ENCODE measurements at places on chromosomes 1 and 21. TPM values are rescaled to one million over a fixed set of nuclear protein-coding genes. Genes with fewer than 3 reads are reported as not detected.

DNA sequence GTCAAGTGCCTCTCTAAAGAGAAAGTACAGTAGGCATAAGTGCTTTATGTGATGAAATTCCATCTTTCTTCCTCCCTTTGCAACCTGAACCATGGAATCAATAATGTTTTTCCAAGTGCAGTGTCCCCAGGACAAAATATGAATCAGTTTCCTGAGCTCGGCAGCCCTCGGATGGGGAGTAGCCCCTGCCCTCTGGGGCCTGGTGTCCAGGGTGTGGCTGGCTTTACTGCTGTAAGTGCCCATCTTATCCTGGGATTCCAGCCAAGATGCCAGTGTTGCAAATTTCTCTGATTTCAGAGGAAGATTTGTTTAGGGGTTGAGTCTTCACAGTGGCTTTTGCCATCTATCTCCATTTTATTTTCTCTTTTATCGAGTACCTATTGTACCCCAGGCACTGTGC is 40.5 kb upstream of the SRP9 start:
- H3K4me3 ChIP-seq: no peak overlapping the region
- no peaks in the 10 kb centered on the region for H3K4me1 ChIP-seq
- H3K27ac ChIP-seq: no peak overlapping the region
- no peaks in the 10 kb centered on the region for H3K36me3 ChIP-seq

Gene AMY1C
- total RNA-seq: not detected

DNA sequence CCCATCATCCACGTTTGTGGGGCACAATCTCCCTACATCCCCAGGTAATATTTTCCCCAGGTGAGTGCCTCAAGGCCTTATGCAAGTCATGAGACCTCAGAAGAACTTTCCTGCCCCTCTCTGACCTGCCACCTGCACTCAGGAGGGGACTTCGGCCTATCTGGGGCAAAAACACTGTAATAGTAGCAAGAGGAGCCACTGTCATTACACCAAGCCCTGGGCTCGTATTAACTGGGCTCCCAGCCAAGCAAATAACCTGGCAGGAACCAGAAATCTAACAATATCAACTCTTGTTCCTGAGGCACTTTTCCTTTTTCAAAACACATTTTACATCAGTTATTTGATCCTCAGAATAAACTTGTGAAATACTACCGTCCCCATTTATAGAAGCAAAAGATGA is 30.9 kb downstream of the LAMB3 start:
- H3K27ac ChIP-seq: no peak overlapping the region
- H3K27me3 ChIP-seq: no peaks in the 10 kb centered on the region
- no peaks in the 10 kb centered on the region for H3K36me3 ChIP-seq
- no peak overlapping the region for H3K4me3 ChIP-seq
- H3K4me1 ChIP-seq: no peaks in the 10 kb centered on the region

Gene LINGO4
- total RNA-seq: 0.15 TPM

DNA sequence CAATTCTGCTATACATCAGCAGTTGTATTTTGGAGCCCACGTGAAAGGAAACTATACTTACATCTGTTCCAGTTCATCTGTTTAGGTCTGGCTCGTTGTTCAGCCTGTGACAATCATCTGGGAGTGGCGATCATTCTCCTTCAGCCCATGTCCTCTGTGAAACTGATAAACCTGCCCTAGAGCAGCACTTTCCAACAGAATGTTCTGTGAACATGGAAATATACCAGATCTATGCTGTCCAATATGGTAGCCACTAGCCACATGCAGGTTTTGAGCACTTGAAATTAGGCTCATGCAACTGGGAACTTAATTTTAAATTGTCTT is 24.5 kb upstream of the COQ8A start:
- H3K4me3 ChIP-seq: no peak overlapping the region
- no peaks in the 10 kb centered on the region for H3K27me3 ChIP-seq
- no peak for DNase-seq
- H3K36me3 ChIP-seq: peaks cover 3% of the 10 kb centered on the region

Gene FAM177B
- not detected for total RNA-seq

Gene CFAP45
- total RNA-seq: 1.6 TPM

Gene RASAL2
- not detected for total RNA-seq

DNA sequence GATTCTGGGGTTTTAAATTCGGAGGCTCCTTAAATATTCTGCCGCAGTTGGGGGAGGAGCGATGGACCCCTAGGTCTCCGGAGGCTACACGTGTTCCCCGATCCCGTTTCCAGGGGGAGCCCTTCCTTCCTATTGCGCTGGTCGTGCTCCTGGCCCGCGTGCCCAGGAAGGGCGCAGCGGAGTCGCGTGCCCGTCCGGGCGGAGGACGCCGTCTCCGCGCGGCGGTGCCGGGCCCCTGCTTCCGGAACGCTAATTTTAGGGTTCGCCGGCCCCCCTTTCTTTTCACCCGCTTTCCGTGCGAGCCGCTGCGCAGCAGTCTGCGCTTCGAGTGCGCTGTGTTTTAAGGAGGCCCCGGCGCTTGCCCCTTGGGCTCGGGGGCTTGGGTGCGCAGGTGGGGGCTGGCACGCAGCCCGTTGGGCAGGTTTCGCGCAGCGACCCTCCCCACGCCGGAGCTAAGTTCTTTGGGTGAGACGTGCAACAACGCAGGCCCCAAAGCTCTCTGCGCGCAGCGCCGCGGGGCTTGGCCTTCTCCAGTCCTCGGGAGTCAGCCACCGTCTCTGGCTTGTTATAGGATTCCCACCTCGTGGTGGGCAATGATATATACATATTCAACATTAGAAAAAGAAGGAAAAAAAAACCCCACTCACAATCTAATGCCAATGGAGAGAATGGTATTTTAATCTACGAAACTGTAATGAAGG is 43.5 kb upstream of the DNAJC6 start:
- H3K27me3 ChIP-seq: peaks cover 24% of the 10 kb centered on the region
- DNase-seq: peak; percentile 68
- H3K36me3 ChIP-seq: no peaks in the 10 kb centered on the region
- H3K27ac ChIP-seq: peak overlapping the region; percentile 64

GRCh38 chr1:188652678-188653077 is 1823.9 kb downstream of the PLA2G4A start:
- DNase-seq: no peak
- H3K4me1 ChIP-seq: no peaks in the 10 kb centered on the region
- H3K27me3 ChIP-seq: no peaks in the 10 kb centered on the region
- H3K27ac ChIP-seq: no peak overlapping the region

- H3K36me3 ChIP-seq: no peaks in the 10 kb centered on the region
- DNase-seq: no peak
- H3K4me3 ChIP-seq: no peak overlapping the region
- peaks cover 2% of the 10 kb centered on the region for H3K4me1 ChIP-seq
- H3K27me3 ChIP-seq: no peaks in the 10 kb centered on the region
Measured at GRCh38 chr1:27397749-27398148, 5.3 kb downstream of the GPR3 start.

Gene CACHD1
- total RNA-seq: 0.07 TPM

Gene FMO4
- total RNA-seq: 0.91 TPM

- H3K4me3 ChIP-seq: no peak overlapping the region
- no peak overlapping the region for H3K27ac ChIP-seq
- peaks cover 93% of the 10 kb centered on the region for H3K27me3 ChIP-seq
- DNase-seq: no peak
- H3K36me3 ChIP-seq: no peaks in the 10 kb centered on the region
Measured at GRCh38 chr1:46485564-46486431, 3.8 kb upstream of the DMBX1 start.

Gene CKS1B
- total RNA-seq: 155 TPM

GRCh38 chr1:214071469-214071868 is 83.7 kb downstream of the PROX1 start:
- no peaks in the 10 kb centered on the region for H3K4me1 ChIP-seq
- H3K27ac ChIP-seq: no peak overlapping the region
- no peak for DNase-seq
- H3K4me3 ChIP-seq: no peak overlapping the region
- H3K36me3 ChIP-seq: no peaks in the 10 kb centered on the region

DNA sequence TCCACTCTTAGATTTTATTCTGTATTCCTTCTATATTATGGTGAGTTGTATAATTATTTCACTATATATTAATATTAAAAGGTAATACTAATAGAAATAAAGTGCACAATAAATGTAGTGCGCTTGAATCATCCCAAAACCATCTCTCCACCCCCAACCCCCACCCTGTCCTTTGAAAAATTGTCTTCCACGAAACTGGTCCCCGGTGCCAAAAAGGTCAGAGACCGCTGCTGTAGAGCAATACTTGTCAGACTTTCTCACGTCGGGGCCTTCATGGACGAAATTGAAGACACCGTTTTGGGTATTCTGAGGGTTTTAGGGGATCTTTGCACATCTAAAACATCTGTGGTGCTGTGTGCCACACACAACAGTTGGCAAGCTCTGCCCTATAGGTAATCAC is 19.6 kb downstream of the DYRK1A start:
- no peak for DNase-seq
- no peak overlapping the region for H3K27ac ChIP-seq
- peaks cover 52% of the 10 kb centered on the region for H3K4me1 ChIP-seq
- no peak overlapping the region for H3K4me3 ChIP-seq
- H3K36me3 ChIP-seq: peaks cover 20% of the 10 kb centered on the region

Gene F13B
- not detected for total RNA-seq

DNA sequence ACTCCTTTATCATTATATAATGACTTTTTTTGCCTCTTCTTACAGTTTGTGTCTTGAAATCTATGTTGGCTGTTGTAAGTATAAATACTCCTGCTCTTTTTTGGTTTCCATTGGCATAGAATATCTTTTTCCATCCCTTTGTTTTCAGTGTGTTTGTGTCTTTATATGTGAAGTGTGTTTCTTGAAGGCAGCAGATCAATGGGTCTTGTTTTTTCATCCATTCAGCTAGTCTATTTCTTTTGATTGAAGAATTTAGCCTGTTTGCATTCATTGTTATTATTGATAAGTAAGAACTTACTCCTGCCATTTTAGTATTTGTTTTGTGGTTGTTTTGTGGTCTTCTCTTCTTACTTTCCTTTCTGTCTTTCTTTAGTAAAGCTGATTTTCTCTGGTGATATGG is 322.8 kb downstream of the PLA2G4A start:
- H3K4me1 ChIP-seq: no peaks in the 10 kb centered on the region
- H3K4me3 ChIP-seq: no peak overlapping the region
- DNase-seq: no peak
- no peaks in the 10 kb centered on the region for H3K27me3 ChIP-seq

GRCh38 chr21:46411236-46411635 is 47.5 kb upstream of the DIP2A start:
- no peak overlapping the region for H3K4me3 ChIP-seq
- no peaks in the 10 kb centered on the region for H3K27me3 ChIP-seq
- peaks cover 8% of the 10 kb centered on the region for H3K4me1 ChIP-seq
- H3K36me3 ChIP-seq: peaks cover 14% of the 10 kb centered on the region
- peak overlapping the region; percentile 14 for H3K27ac ChIP-seq

DNA sequence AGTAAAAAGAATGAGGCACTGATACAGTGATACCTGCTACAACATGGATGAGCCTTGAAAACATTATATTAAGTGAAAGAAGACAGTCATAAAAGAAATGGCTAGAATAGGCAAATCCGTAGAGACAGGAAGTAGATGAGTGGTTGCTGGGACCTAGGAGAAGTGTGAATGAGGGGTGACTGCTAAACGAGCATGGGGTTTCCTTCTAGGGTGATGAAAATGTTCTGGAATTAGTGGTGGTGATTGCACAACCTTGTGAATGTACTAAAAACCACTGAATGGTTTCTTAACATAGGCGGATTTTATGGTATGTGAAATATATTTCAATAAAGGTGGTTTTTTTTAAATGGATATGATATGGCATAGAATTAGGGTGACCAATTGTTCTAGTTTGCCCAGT is 12.6 kb upstream of the SERINC2 start:
- no peak overlapping the region for H3K27ac ChIP-seq
- H3K27me3 ChIP-seq: peaks cover 7% of the 10 kb centered on the region
- H3K36me3 ChIP-seq: no peaks in the 10 kb centered on the region
- H3K4me3 ChIP-seq: no peak overlapping the region
- DNase-seq: no peak
- H3K4me1 ChIP-seq: peaks cover 11% of the 10 kb centered on the region

- no peak overlapping the region for H3K27ac ChIP-seq
- no peaks in the 10 kb centered on the region for H3K27me3 ChIP-seq
- peaks cover 61% of the 10 kb centered on the region for H3K36me3 ChIP-seq
- H3K4me3 ChIP-seq: no peak overlapping the region
- DNase-seq: no peak
Measured at GRCh38 chr1:16451841-16452528, 11.5 kb downstream of the NECAP2 start.

GRCh38 chr1:170544624-170545023 is 12.7 kb downstream of the GORAB start:
- DNase-seq: no peak
- H3K4me3 ChIP-seq: no peak overlapping the region
- no peak overlapping the region for H3K27ac ChIP-seq
- peaks cover 67% of the 10 kb centered on the region for H3K36me3 ChIP-seq

Gene CNTN2
- not detected for total RNA-seq

Gene TFF2
- not detected for total RNA-seq

Gene AADACL4
- total RNA-seq: not detected

Gene TXNIP
- 127 TPM for total RNA-seq

Gene SLC44A5
- total RNA-seq: 0.40 TPM

DNA sequence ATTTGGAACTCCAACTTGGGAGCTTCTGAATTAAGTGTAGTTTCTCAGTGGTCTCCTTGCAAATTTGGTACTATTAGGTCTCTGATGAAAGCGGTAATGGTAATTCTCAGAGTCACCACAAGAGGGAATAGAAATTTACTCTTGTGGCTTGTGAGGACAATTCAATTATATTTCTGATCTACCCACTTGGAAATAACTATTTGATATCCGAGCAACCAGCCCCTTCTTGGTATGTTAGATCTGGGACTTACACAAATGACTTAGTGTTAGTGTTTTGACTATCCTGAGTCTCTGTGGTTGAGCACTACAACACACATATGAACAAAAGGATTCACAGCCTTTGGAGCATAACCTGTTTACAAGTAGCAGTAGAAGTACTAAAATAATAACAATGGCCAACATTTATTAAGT is 68.1 kb downstream of the RPS6KA1 start:
- no peak overlapping the region for H3K4me3 ChIP-seq
- no peaks in the 10 kb centered on the region for H3K36me3 ChIP-seq
- no peak for DNase-seq
- H3K27me3 ChIP-seq: peaks cover 4% of the 10 kb centered on the region
- H3K4me1 ChIP-seq: peaks cover 15% of the 10 kb centered on the region

DNA sequence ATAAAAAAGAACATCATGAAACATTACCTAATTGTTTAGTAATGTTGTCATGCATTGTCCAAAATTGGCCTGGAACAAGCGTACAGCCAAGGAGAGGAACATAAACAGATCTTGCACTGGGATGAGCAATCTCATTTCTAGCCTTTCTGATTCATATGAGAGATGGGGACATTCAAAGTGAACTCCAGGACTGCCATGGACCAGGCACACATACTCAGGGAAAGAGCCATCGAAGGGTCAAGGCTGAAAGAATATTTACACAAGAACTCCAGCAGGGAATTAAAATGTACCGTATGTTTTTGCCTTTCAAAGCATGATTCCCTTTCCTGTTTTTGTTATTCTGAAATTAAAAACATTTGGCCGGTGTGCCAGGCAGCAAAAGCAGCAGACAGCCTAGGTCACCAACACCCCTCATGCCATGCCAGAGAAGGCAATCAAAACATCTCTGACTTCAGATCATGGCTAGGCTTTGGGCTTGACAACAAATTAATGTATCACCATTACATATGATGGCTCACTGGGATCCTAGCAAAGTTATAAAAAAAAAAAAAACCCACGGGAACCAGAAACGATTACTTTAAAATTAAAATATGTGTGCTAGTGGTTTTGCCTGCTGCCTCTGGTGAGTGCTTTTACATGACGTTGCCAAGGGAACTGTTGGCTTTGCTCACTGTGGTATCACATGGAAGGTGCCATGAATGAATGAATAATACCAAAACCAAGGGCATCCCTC is 159.8 kb downstream of the TGFBR3 start:
- DNase-seq: no peak
- H3K27ac ChIP-seq: no peak overlapping the region
- H3K27me3 ChIP-seq: no peaks in the 10 kb centered on the region
- peaks cover 29% of the 10 kb centered on the region for H3K36me3 ChIP-seq
- no peak overlapping the region for H3K4me3 ChIP-seq

Gene TCHHL1
- not detected for total RNA-seq
